ENCODE measurements at places on chromosomes 6 and 20.

GRCh38 chr6:143556529-143556928, 45.0 kb upstream of the FUCA2 start:
- no peak for DNase-seq

DNA sequence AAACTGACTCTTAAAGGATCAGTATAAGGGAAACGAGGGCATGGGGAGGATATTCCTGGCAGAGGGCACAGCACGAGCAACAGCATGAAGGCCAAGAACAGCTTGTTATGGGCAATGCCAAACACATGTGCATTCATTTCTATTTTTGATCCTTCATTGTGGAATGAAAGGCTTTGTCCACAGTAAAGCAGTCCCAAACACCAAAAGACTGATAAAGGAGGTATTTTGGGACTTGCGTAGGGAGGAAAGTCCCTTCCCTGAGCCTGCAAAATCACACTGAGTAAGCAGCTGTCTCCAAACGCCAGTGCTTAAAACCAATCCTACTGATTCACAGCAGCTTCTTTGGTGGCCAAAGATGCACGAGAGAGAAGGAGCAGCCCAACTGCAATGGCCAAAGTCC, 138.2 kb downstream of the UNC5CL start:
- no peak for DNase-seq

- DNase-seq, result no peak
Measured at GRCh38 chr6:27743787-27744186, 168.4 kb downstream of the OR2B2 start.

GRCh38 chr20:50182346-50182745, 8.3 kb upstream of the CEBPB start:
- no peak for DNase-seq

DNA sequence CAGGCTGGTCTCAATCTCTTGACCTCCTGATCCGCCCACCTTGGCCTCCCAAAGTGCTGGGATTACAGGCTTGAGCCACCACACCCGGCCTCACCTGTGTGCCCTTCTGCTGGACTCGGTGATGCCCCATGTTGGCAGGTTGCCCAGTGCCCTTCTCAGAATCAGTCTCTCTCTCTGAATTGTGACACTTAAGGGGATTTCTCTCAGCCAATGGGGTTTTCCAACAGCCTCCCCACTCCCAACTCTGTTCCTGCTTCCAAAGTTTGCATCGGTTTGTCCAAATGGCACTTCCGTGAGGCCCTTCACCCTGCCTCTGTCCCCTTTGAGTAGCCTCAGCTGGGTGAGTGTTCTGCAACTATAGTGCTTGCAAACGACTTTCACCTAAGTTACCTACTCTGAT, 3.1 kb upstream of the MRPS10 start:
- no peak for DNase-seq

DNA sequence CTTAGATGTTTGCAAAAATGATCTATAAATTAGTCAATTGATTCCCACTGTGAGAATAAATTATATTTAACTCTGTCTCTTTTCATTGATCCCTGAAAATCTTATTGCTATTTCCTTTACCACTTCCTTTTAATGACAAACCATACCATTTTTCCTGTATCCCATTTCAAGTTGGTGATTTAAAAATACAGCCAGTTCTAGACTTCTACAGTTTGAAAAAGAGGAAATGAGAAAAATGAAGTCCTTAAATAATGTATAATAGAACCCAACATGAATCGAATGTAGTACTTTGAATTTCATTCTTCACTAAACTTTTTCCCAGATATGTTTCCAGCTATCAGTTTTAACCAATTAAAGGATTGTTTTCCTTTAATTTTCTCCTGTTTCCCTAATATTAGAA, 29.5 kb upstream of the SDHAF4 start:
- DNase-seq, result no peak

DNA sequence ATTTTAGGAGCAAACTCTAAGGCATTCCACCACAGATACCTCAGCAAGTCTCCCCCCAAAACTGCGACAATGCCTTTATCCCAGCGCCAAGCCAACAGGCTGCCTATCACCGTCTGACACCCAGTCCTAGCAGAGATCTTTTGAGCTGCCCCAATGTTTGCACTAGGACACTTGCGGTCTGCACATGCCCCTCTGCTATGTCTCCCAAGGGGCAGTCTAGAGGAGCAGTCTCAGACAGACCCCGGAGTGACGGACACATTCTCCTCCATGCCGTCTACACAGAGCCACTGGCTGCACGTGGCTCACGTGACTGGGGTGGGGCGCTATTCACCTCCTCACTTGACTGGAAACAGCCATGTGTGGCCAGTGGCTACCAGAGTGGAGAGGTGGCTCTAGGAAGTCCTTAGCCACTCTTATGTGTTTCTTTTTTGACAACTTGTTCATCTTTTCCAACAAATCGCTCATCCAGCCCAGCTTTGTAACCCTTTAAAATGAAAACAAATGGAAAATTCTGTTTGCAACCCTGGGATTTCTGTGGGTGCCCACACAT, 16.0 kb downstream of the DIDO1 start:
- no peak for DNase-seq

GRCh38 chr6:5318617-5319272, 57.4 kb downstream of the FARS2 start:
- no peak for DNase-seq

DNA sequence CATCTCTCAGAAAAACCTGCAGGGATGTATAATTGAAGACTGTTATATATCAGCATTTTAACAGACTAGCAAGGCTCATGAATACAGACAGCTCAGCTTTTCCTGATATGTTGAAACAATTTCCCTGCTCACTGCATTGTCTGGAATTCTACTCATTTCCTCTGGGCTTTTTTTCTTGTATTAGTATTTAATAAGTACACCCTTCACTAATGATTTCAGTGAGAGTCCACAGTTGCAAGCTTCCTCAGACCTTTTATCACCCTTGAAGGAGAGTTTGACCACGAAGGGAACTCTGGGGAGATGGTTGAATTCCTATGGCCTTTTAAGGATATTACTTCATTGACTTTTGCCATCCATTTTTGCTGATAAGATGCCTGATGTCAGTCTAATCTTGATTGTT, 248.7 kb downstream of the ADGB start:
- no peak for DNase-seq

DNA sequence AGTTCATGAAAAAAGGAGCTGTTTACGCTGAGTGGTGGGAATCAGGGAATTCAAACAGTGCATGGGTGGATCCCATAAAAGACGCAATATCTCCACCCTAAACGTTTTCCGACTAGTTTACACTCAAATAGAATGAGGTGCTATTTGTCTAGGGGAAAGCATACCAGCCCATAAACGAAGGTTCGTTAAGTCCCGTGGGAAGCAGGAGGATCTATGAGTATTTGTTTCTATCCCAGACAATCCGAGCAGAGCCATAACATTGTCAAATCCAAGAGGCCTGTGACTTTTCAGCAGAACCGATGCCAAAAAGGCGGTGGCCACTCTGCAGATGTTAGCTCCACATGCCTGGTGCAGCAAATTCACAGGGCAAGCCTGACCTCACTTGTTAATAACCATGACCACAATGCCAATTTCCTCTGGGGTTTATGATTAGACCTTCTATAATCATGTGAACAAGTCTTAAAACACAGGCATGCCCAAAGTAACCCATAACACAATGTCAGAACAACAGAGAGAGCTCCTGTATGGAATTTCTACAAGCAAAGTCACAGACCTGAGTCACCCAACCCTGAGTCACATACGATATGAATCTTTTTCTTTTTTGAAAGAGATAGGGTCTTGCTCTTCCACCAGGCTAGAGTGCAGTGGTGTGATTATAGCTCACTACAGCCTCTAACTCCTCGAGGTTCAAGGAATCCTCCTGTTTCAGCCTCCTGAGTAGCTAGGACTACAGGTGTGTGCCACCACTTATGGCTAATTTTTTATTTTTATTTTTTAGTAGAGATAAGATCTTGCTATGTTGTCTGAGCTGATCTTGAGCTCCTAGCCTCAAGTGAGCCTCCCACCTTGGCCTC, 123.3 kb downstream of the KIF13A start:
- DNase-seq, result no peak

DNA sequence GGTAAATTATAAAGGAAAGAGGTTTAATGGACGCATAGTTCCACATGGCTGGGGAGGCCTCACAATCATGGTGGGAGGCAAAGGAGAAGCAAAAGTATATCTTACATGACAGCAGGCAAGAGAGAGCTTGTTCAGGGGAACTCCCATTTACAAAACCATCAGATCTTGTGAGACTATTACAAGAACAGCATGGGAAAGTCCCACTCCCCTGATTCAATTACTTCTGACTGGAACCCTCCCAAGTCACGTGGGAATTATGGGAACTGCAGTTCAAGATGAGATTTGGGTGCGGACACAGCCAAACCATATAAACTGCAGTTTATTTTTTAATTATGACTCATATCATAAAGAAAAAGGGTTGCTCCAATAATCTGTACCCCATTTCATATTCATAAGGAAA, 22.3 kb upstream of the HLA-DQA2 start:
- DNase-seq, result no peak

DNA sequence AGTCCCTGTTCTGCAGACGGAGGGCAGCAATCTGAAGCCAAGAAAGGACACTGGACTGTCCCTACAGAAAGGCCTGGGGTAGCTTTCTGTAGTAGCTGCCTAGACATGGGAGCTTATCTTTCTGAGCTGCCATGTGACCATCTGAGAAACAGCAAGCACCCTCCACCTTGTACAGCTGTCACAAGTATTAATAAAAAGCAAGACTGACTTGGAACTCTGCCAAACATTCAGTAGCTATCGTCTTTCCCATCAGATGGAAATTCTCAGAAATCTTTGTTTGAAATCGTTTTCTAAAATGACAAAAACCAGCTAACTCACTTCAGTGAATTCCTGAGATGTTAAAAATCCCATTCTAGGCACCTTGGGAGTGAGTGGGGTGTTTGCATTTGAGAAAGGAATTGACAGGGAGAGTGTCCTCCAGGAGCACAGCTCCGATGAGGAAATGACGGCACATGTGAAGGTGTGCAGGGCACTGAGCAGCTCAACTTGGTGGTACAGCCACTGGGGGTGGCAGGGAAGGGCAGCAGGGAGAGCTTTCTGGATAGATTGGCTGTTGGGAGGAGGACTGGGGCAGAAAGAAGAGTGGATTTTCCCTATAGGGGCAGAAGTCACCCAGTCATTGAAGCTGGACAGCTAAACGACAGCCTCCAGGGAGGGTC, 24.5 kb downstream of the ACSS1 start:
- DNase-seq, result no peak

DNA sequence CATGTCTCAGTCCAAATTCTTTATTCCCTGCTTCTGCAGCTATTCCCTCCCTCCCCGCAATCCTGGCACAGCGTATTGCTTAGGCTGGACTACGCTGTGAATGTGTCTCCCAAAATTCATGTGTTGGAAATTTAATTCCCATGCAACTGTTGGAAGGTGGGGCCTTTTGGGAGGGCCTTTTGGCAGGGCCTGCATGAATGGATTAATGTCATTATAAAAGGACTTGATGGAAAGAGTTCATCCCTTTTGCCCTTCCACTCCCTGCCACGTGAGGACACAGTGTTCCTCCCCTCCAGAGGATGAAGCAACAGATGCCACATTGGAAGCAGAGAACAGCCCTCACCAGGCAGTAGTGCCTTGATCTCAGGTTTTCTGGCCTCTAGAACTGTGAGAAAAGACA, 20.4 kb upstream of the NOTCH4 start:
- no peak for DNase-seq

- no peak for DNase-seq
Measured at GRCh38 chr6:125287718-125288117, 14.0 kb downstream of the HDDC2 start.

GRCh38 chr6:98574984-98575383, 259.4 kb upstream of the POU3F2 start:
- DNase-seq, result peak; percentile 9

- DNase-seq, result no peak
Measured at GRCh38 chr6:136058852-136059251, 191.3 kb downstream of the MTFR2 start.

DNA sequence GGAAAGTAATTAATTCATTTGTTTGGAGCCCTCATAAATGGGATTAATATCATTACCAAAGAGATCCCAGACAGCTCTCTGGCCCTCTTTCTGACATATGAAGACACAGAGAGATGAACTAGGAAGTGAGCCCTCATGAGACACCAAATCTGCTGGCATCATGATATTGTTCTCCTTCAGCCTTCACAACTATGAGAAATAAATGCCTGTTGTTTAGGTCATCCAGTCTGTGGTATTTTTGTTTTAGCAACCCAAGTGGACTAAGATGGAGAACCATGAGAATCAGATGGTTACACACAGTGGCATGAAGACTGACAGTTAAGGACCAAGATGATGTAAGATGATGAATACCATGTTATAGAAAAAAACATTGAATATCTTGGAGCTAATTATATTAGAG, 16.9 kb upstream of the HBS1L start:
- no peak for DNase-seq

GRCh38 chr6:4506792-4507191, 269.4 kb upstream of the CDYL start:
- no peak for DNase-seq

- DNase-seq, result no peak
Measured at GRCh38 chr6:134447883-134448387, 130.0 kb upstream of the SGK1 start.

DNA sequence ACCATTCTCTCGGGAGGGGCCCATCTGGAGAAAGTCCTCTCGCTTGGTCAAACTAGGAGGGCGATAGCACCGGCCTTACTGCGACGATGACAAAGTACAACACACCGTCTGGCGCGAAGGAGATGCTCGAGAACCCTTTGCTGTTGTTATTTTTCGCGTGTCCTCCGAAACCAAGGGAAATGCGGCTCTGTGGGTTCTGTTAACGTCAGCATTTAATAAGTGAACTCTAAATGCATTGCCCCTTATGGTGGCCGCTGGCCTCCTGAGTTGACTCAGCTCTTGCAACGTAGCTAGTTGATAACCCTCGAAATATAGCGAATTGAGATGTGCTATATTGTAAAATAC, 577 bp upstream of the SCAND1 start:
- no peak for DNase-seq

DNA sequence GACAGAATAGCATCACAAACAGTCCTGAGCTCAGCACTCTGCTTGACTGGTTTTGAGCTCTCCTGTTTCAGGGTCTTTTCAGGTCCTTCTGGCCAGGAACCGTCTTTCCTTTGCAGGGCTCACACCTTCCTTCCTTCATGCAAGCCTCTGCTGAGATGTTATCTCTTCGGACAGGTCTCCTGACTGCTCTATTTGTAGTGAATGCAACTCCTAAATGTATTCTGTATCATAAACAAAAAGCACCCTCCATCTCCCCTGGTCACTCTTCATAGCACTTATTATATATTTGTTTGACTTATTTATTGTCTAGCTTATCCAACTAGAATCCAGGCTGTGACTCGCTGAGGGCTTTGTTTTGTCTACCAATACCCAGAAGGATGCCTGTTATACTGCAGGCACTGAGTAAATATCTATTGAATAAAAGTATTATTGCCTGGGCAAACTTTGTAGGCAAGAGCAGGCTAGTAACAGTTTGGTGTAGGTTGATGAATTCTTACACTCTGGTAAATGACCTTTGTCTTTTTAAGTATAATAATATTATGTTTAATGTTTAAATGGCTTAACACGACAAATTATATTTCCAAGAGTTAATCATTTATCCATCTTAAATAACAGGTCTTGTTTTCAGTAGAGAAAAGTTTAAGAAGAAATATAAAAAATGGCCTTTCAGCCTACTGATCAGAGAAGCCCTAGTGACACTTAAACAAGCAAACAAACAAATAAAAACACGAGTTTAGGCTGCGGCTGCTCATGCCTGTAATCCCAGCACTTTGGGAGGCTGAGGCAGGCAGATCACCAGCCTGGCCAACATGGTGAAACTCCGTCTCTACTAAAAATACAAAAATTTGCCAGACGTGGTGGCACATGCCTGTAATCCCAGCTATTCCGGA, 199.7 kb downstream of the BCAS1 start:
- no peak for DNase-seq

GRCh38 chr6:33189625-33190448, 2.4 kb downstream of the COL11A2 start:
- no peak for DNase-seq

- peak; percentile 61 for DNase-seq
Measured at GRCh38 chr6:163837691-163838431, 423.3 kb downstream of the QKI start.

Data from HEK293T (cell line).